Endodermal cell (in vitro differentiated cells): ENCODE measurements at places on chromosomes 1 and 21. TPM values are rescaled to one million over a fixed set of nuclear protein-coding genes. Genes with fewer than 3 reads are reported as not detected.

DNA sequence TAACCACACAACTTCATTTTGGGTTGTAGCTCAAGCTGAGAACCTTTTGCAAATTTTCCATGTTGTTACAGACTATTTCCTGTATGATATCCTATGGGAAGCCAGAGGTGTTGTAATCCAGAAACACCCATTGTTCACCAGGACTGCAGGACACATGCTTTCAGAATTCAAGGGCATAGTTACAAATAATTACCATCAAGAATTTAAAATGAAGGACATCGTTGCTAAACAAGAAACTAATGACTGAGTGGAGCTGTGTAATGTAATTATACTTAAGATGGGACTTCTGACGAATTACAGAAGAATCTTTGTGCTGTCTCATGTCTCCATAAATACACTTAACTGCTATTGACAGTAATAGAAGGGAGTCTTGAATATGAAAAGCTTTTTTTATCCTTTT, 47.6 kb upstream of the HOOK1 start:
- DNase-seq: no peak
- no peak overlapping the region for H3K4me3 ChIP-seq
- H3K36me3 ChIP-seq: no peaks in the 10 kb centered on the region
- H3K27ac ChIP-seq: no peak overlapping the region
- H3K27me3 ChIP-seq: peaks cover 46% of the 10 kb centered on the region

GRCh38 chr1:204408074-204408507, 3.5 kb downstream of the PPP1R15B start:
- H3K27ac ChIP-seq: no peak overlapping the region
- no peak for DNase-seq
- H3K27me3 ChIP-seq: no peaks in the 10 kb centered on the region
- no peaks in the 10 kb centered on the region for H3K4me1 ChIP-seq
- H3K36me3 ChIP-seq: peaks cover 57% of the 10 kb centered on the region

- peak overlapping the region; percentile 99 for H3K4me3 ChIP-seq
- peaks cover 3% of the 10 kb centered on the region for H3K4me1 ChIP-seq
- DNase-seq: no peak
- H3K27ac ChIP-seq: peak overlapping the region; percentile 99
- peaks cover 25% of the 10 kb centered on the region for H3K36me3 ChIP-seq
Observed at GRCh38 chr1:179881642-179882252, 338 bp upstream of the TOR1AIP1 start.

DNA sequence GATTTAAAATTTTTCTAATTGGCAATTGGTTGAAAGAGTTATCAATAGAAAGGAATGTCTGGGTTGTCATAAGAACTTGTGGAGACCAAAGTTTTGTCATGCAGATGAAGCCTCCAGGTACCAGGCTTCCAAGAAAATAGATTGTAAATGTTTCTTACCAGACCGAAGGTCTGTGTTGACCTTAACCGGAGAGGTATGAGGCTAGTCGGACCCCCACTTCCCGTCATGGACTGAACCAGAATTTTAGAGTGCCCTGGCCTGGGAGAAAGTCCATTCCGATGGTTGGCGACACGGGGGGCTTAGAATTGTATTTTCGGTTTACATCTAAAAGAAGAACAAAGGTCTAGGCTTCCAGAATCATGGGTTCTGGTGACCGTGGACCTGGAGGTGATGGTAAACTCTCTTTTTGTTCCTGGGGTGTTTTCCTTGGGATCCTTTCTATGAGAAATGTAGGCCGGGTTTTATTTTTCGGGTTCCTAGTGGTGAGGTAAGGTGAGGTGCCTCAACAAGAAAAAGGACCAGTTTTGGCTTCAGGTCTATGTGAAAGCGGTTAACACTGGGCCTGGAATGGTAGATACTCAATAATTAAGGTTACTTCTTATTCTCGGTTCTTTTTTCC, 405 bp upstream of the UHMK1 start:
- no peaks in the 10 kb centered on the region for H3K27me3 ChIP-seq
- no peak overlapping the region for H3K27ac ChIP-seq
- H3K36me3 ChIP-seq: peaks cover 24% of the 10 kb centered on the region
- H3K4me1 ChIP-seq: peaks cover 6% of the 10 kb centered on the region

DNA sequence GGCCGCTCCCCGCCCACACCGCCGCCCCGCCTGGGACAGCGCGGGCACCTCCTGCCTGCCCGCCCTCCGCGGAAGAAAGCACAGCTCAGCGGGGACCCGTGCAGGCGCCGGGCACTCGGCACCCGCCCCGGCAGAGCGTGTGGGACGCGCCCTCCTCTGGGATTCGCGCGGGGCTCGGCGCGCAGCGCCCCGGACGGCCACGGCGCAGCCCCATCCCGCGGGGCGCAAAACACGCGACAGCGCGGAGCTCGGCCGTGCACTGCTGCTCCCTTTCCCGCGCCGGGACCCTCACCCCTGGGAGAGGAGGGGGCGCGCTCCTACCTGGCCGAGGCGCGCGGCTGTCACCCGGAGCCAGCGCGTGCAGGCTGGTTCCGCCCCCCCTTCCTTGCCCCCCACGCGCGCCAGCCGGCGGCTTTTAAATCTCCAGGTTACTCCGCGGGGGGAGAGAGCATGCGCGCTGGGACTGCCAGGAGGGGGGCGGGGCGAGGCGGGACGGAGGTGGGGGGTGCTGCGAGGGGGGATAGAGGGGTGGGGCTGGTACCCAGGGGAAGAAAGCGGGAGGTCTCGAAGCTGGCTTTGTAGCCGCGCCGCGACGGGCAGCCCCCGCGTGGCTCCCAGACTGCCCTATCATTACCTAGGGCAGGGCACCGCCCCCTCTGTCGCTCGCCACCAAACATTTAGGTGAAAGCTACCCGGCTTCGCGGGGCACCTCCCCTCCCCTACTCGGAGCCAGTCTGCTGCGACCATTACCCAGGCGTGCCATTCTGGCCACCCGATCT, at the start of gene SLC45A3:
Gene SLC45A3, minus strand, starts transcription at position 437 of the 779 bp plus-strand sequence. CDS start 15,853 bp downstream, outside the sequence.
- H3K4me3 ChIP-seq: peak within 1 kb of the TSS; percentile 81
- peaks cover 16% of the 10 kb centered on the region for H3K4me1 ChIP-seq
- peaks cover 12% of the 10 kb centered on the region for H3K27me3 ChIP-seq
- DNase-seq: peak; percentile 85

GRCh38 chr1:26771643-26772321, 16.0 kb upstream of the PIGV start:
- no peak overlapping the region for H3K4me3 ChIP-seq
- no peaks in the 10 kb centered on the region for H3K4me1 ChIP-seq
- H3K27ac ChIP-seq: peak overlapping the region; percentile 30

- H3K27me3 ChIP-seq: no peaks in the 10 kb centered on the region
- no peak overlapping the region for H3K4me3 ChIP-seq
- no peak for DNase-seq
- no peak overlapping the region for H3K27ac ChIP-seq
Observed at GRCh38 chr1:157842939-157843338, 1.3 kb upstream of the CD5L start.

GRCh38 chr1:177933881-177934280, 36.0 kb downstream of the SEC16B start:
- H3K4me1 ChIP-seq: no peaks in the 10 kb centered on the region
- DNase-seq: no peak
- H3K4me3 ChIP-seq: no peak overlapping the region
- no peak overlapping the region for H3K27ac ChIP-seq
- H3K27me3 ChIP-seq: no peaks in the 10 kb centered on the region

- H3K4me1 ChIP-seq: peaks cover 17% of the 10 kb centered on the region
- peak overlapping the region; percentile 63 for H3K4me3 ChIP-seq
Observed at GRCh38 chr1:45953934-45954847, 150.8 kb downstream of the MAST2 start.

- no peak overlapping the region for H3K4me3 ChIP-seq
- peaks cover 13% of the 10 kb centered on the region for H3K27me3 ChIP-seq
- H3K36me3 ChIP-seq: no peaks in the 10 kb centered on the region
- no peak overlapping the region for H3K27ac ChIP-seq
- peaks cover 16% of the 10 kb centered on the region for H3K4me1 ChIP-seq
Observed at GRCh38 chr1:30684259-30684658, 39.1 kb downstream of the MATN1 start.

- DNase-seq: no peak
- no peak overlapping the region for H3K4me3 ChIP-seq
- H3K36me3 ChIP-seq: peaks cover 35% of the 10 kb centered on the region
Observed at GRCh38 chr1:220038640-220039039, 7.7 kb downstream of the EPRS1 start.

- peaks cover 21% of the 10 kb centered on the region for H3K27me3 ChIP-seq
- H3K4me1 ChIP-seq: peaks cover 6% of the 10 kb centered on the region
- no peak overlapping the region for H3K27ac ChIP-seq
- no peak for DNase-seq
- H3K4me3 ChIP-seq: no peak overlapping the region
Observed at GRCh38 chr1:184418652-184419349, 32.0 kb downstream of the C1orf21 start.

DNA sequence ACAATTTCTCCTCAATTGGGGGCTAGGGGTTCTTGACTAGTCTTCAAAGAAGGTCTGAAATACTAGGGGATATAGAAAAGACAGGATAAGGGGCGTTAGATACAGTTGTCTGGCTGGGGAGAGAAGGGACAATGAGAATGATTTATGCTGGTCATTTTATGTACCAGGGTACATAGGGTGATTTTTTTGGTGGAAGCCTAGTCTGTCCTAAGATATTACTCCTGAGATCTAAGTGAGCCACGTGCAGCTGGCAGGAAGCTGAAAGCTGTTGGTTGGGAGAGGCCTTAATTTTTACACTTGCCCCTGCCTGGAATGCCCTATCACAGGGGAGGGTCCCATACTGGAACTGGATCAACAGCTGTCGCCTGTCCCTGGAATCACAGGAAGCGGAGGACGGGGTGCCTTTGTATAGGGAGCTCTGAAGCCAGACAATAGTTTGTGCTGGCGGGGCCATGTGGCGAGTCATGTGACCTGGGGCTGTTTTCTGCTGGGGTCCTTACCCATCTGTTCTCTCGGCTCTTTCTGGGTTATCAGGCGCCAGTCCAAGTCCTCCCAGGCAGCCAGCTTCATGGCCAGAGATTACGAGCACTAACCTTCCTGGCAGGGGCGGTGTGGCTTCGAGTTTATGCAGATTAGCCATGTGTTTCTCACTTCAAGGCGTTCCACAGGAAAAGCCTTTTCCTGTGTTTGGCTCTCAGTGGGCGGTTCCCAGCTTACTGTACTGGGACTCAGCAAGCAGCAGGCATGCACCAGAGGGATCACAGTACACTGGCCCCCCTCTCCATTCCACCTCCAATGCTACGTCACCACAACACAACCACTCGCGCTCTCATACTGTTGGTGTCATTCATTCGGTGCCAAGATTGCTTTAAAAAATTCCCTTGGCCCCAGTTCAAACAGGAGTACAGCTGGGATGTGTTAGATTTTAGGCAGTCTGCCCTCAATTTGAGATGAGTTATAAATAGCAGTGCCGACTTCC, 27.5 kb downstream of the ARID1A start:
- H3K27ac ChIP-seq: peak overlapping the region; percentile 83
- no peaks in the 10 kb centered on the region for H3K27me3 ChIP-seq
- peaks cover 34% of the 10 kb centered on the region for H3K4me1 ChIP-seq
- peak overlapping the region; percentile 64 for H3K4me3 ChIP-seq
- peaks cover 7% of the 10 kb centered on the region for H3K36me3 ChIP-seq

DNA sequence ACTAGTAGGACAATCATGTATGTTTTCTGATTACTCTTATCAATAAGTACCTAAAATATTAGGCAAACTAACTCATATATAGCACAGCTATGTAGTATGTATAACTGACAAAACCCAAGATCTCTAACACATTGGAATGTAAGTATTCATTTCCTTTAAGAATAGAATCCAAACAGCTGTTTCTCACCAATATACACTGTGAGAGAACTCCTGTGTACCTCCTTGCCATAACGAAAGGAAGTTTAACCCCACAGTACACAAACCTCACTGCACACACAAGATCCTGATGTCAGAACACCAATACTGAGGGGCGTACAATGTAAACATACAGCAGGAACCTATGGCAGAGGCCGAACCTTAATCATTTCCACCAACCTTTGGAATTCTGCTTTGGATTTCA, 113.0 kb downstream of the SMYD3 start:
- DNase-seq: no peak
- H3K27ac ChIP-seq: no peak overlapping the region
- H3K36me3 ChIP-seq: no peaks in the 10 kb centered on the region
- H3K4me3 ChIP-seq: no peak overlapping the region
- no peaks in the 10 kb centered on the region for H3K27me3 ChIP-seq

DNA sequence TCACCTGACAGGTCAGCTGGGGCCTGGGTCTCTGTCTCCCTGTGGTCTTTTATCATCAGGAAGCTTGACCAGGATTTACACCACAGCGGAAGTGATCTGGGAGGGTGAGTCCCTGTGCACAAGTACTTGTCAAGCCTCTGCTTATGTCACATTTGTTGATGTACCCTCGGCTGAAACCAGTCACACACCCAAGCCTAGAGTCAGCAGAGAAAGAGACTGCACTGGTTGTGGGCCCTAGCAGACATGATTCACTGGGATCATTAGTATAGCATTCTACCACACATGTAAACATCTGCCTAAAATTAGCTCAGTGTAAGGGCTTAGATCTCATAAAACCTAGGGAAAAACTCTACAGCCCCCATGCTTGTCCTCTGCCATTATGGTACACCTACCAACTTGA, 79.3 kb upstream of the LAMC2 start:
- no peak overlapping the region for H3K4me3 ChIP-seq
- H3K4me1 ChIP-seq: no peaks in the 10 kb centered on the region
- H3K27ac ChIP-seq: no peak overlapping the region
- H3K36me3 ChIP-seq: peaks cover 10% of the 10 kb centered on the region

GRCh38 chr1:35369922-35370671, 101.6 kb downstream of the ZMYM4 start:
- H3K27ac ChIP-seq: no peak overlapping the region
- H3K27me3 ChIP-seq: no peaks in the 10 kb centered on the region
- DNase-seq: no peak
- H3K36me3 ChIP-seq: peaks cover 72% of the 10 kb centered on the region

LIPI gene
- total RNA-seq: not detected in 3 replicates

LCK gene
- total RNA-seq: 0.82 to 1.8 TPM (median 1.5 TPM) in 3 replicates

MAB21L3 gene
- total RNA-seq: 0.09 and 0.23 TPM in 2 replicates
